Immature natural killer cell (primary cell): ENCODE measurements at places on chromosomes 5 and 9.
A peak's percentile ranks its signal among the peaks of the same experiment; 100 is the strongest.

DNA sequence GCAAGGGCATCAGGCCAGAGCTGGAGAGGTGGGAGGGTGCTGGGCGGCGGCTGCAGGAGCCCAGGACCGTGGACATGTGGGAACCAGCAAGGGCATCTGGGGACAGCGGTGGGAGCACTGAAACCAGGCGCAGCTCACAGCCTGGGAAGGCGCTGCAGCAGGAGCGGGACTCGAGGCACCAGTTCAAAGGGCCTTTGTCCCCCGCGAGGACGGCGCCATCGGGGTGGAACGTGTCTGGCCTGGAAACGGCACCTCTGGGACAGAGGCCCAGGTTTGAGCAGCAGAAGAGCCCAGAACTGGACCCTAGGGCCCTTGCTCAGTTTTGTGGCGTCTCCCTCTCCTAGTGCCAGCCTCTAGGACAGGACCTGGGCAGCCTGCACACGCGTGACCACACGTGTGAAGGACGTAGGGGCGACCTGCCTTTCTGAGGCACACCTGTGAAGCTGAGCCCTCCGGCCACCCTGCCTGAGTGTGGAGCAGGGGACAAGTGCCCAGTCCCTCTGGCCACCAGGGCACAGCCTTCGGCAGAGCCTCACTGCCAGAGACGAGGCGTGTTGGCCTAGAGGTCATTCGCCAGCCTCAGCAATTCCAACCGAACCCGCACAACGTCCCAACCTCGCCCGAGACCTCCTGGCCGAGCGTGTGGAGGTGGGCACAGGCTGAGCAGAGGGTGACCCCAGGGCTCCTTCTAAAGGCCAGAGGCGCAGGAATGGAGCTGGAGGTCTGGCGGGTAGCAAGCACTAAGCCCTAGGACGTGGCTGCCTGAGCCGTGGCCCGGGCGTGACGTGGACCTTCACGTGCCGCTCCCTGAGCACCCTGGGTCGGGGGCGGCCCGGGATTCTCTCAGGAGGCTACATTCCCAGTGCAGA, 2.2 kb upstream of the TMEM210 start:
- DNase-seq = no peak

GRCh38 chr9:116365056-116365471, 211.5 kb downstream of the PAPPA start:
- no peak for DNase-seq

- no peak for DNase-seq
Observed at GRCh38 chr9:126822278-126822677, 17.4 kb downstream of the ZBTB43 start.

DNA sequence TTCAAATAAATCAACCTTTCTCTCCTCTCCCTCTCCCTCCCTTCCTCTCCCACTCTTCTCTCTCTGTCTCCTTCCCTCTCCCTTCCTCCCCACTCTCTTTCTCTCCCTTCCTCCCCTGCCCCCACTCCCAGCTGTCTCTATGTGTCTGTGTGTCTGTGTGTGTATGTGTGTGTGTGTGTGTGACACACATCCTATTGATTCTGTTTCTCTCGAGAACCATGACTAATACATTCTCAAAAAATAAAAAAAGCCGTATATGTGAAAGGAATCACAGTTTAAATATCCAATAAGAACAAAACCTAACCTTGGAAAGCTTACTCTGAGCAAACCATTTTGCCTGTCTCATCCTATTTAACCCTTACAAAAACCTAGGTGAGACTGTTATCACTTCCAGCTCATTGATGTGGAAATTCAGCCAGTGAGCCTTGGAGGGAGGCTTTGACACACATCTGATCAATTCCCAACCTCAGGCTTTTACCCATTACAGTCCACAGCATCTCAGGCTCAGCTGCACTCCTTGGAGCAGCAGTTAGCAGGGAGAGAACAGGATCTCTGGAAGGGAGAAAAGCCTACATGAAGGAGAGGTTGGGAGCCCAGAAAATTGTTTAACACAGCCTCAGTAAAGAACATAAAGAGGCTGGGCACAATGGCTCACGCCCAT, 8.3 kb downstream of the HSD17B3 start:
- no peak for DNase-seq

DNA sequence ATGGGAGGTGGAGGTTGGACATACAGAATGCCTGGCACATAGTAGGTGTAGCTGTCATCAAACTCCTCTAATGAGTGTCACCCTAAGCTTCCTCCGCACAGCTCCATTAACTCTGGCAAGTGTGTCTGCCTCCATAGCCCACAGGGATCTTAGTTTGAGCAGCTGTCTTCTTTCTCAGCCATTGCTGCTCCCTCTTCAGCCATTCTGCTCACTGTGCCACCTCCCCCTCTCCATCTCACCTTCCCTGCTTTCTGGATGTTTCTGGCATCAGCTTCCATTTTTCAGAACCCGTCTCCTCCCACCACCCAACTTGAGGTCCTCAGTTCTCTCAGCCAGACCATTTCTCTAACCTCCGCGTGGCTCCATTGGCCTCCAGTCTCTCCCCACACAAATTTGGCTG, 13.3 kb upstream of the GLIS3 start:
- DNase-seq = no peak

DNA sequence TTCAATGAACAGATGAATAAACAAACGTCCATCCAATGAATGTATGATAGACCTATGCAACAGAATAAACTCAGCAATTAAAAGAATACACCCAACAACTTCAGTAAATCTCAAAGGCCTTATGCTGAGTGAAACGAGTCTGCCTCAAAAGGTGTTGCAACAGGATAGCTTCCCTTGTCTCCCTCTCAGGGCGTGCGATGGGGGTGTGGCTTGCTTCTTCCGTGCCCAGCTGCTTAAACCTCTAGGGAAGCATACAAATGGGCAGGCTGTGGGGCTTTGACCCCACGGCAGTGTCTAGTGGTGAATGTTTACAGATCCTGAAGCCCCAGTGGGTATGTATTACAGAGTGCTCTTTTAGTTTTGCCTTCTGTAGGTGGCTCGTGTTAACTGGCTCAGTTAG, 87.0 kb upstream of the CCL21 start:
- DNase-seq = no peak

- DNase-seq = no peak
Observed at GRCh38 chr5:91229031-91229727, 153.9 kb downstream of the ARRDC3 start.

DNA sequence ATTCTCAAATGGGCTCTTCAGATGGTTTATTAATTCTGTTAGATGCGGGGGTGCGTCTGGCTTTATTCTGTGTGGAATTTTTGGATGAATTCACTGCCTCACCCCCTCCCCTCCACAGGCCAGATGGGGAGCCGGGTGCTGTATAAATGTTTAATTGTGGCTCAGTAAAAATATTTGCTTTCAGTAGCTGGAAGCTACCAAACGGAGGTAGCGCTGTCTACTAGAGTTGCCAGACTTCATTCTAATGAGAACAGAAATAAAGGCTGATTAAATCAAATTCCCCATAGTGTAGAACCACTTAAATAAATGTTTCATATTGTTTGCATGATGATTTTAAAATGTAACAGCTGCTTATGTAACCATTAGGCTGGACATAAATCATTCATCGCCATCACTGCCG, 34.5 kb upstream of the KCNMB1 start:
- no peak for DNase-seq

- DNase-seq = no peak
Observed at GRCh38 chr9:29659014-29659413, 2085.7 kb upstream of the C9orf72 start.

GRCh38 chr5:72818866-72819534, 2.5 kb downstream of the TNPO1 start:
- peak; percentile 23 for DNase-seq

GRCh38 chr9:16526380-16526779, 344.1 kb downstream of the BNC2 start:
- DNase-seq = no peak

DNA sequence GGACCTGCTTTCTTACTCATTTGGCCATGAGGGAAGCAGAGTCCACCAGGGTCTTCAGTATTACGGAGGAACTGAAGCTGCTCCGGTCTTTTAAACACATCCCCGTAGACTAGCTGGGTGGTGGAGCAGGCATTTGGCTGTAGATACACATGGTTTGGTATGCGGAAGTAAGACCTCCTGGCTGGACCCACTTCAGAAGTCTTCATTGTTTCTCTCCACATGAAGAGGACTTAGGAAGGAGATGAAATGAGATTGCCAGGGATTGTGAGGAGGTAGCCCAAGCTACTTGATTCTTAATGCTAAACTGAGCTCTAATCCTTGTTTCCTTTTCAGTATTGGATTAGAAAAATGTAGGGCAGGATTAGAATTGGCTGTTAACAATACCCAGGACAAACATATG, 32.9 kb downstream of the STXBP1 start:
- no peak for DNase-seq

DNA sequence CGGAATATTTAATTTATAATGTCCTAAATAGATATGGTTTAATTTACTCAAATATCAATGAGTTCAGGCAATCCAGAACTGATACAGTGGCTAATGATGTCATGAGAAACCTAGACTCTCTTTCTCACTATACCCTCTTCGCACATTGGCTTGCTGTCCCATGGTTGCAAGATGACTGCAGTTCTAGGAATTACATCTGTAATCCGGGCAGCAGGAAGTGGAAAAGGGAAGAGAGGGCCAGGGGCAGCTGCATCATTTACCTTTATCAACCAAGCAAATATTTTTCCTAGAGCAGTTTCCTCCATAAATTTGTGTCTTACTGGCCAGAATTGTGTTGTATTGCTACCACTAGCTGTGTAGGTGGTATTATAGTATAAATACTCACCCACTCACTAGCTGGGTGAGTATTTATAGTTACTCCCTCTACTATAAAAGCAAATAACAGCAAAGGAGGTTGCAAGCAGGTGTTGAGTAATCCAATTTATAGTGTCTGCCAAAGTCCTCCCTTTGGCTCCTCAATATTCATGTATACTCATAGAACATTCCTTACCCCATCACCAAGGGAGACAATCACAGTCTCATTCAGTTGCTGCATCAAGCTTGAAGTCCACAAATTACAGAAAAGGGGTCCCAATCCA, 168.8 kb downstream of the DROSHA start:
- no peak for DNase-seq

DNA sequence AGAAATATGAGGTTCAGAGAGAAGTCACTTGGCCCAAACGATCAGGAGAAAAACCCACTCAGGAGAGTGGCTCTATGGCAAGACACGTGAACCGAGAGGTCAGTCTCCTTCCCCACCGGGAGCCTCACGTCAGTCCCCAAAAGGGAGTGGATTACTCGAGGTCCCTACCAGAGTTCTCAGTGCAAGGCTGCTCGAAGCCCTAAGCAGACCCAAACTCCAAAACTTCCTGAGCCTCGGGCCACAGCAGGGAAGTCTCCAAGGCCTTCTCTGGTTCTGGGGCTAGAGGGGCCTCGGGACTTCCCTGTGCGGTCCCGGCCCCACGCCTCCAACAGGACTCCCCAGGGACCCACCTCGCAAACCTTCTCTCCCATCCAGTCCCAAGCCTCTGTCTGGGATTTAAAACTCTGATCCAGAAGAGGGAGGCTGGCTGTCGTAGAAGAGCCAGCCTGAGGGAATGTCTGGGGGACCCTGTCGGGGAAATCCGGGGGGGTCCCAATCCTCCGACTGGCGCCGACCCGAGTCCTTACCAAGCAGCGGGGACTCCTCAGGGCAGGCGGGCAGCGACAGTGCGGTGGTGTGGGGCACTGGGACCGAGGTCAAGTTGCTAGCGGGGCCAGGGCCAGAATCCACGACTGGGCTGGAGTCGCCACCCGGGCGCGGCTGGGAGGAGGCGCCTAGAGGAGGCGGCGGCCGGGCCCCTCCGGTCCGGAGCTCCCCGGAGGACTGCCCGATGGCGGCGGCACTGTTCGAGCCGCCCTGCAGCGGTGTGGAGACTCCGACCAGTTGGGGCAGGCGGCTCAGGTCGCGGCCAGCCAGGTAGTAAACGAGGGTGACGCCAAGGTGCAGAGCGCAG, 679 bp downstream of the B4GALT1 start:
- DNase-seq = no peak

DNA sequence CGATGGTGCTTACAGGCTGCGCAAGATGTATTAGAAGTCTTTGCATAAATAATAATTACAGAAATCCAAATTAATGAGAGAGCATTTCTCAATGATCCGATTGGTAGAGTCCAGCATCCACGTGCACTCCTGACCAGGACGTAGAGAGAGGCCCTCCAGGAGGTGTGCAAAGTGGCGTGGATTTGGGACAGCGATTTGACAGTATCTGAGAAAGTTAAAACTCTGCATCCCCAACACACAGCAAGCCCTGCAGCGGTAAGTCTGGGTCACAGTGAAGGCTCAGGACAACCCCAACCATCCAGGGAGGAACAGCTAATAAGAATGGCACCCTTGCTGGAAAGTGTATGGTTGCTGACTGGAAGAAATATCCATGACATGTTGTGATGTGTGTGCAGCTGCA, 180.2 kb downstream of the AUH start:
- no peak for DNase-seq

GRCh38 chr5:135382106-135382790, 16.8 kb downstream of the MACROH2A1 start:
- no peak for DNase-seq

DNA sequence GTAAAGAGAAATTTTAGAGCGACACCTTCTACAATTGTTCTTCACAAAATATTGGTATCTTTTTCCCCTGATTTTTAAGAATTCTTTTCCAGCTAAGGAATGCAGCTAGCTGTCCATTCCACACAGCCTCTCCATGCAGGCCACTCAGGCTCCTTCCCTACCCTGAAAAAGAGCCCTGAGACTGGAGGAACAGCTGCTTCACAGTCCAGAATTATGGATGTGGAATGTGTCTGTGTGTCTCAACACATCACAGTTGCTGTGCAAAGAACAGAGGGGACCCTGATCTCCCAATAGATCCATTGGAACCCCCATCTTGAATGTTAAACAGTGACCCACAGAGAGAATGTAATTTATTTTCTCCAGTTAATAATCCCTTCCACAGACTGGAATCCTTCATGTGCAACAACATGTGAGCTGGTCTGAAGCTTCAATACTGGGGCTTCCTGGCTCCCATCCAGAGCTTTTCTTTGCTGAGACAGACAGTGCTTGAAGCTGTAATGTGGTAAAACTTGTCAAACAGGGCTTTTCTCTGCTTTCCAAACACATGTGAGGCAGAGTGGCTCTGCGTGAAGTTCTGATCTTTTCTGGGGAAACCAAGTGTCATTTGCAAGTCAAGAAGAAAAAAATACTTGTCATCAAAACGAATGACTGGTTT, 53.3 kb upstream of the SMC5 start:
- no peak for DNase-seq

- DNase-seq = no peak
Observed at GRCh38 chr5:88555674-88556073, 287.0 kb upstream of the TMEM161B start.

DNA sequence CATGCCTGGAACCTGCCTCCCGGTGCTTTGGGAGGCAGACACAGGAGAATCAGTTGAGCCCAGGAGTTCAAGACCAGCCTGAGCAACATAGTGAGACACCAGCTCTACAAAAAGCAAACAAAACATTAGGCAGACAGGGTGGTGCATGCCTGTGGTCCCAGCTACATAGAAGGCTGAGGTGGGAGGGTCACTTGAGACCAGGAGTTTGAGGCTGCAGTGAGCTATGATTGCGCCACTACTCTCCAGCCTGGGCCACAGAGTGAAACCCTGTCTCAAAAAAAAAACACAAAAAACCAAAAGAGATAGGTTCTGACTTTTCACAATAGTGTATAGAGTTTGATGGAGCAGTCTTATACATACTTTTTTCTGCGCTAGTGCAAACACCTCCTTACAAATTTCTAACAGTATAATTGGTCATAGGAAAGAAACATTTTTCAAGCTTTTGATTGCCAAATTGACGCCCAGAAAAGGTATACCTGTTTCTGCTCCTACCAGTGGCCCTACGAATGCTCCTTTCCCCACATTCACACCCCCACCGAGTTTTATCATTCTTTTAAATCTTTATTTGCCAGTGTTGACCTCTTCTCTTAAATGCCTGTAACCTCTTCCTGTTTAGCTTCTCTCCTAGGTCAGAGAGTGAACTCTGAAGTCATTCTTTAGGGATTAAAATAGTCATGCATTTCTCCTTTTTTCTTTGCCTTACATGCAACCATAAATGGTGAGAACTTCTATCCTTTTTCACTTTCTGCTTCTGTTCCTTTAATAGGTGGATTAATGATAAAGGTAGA, 7.5 kb downstream of the DOCK8 start:
- peak; percentile 55 for DNase-seq
